ENCODE measurements at places on chromosomes 13 and 19.

DNA sequence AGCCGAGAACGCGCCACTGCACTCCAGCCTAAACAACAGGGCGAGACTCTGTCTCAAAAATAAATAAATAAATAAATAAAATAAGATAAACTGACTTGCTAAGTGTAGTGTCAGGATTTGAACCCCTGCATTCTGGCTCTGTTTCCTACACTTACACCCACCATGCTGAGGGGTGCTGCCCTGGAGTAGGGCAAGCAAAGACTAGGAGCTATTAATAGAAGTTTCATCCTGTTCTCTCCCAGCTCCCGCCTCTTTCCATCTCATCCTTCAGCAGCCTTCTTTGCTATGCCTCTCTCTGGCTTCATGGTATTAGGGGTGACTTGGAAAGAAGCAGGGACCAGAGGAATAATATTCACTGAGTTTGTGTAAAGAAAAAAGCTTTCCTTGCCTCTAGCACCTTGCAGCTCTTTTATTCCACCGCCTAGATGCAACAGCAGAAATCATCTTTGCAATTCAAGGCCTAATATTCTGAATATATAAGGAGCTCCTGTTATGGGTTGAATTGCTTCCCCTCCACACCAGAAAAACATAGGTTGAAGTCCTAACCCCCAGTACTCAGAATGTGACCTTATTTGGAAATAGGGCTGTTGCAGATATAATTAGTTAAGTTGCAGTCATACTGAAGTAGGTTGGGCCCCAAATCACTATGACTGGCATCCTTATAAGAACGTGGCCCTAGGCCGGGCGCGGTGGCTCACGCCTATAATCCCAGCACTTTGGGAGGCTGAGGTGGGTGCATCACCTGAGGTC is 8.7 kb upstream of the PLAUR start:
- DNase-seq: no peak

DNA sequence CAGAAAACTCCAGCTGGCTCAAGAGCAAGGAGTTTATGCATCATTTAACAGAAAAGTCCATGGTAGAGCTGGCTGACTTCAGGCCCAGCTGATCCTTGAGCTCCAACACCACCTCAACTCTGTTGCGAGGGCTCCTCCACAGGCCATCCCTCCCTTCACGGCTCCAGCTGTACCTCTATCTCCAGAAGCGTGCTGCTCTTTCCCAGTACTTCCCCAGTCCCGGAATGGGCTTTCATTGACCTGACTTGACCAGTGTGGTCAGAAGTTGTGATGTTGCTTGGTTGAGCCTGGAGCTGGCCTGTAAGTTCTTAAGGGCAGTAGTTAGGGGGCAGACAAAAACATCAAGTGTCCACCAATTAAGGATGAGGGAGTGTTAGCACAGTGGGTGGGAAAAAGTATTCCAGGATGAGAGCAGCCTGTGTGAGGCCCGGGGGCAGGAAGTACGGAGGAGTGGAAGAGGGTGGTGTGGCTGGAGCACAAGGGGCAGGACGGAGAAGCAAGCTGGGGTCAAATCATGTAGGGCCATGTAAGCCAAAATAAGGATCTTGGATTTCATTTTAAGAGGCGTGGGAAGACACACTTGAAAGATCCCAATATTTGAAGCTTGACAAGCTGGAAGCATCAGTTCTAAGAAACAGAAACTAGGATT is 24.0 kb downstream of the SKA3 start:
- no peak for DNase-seq

DNA sequence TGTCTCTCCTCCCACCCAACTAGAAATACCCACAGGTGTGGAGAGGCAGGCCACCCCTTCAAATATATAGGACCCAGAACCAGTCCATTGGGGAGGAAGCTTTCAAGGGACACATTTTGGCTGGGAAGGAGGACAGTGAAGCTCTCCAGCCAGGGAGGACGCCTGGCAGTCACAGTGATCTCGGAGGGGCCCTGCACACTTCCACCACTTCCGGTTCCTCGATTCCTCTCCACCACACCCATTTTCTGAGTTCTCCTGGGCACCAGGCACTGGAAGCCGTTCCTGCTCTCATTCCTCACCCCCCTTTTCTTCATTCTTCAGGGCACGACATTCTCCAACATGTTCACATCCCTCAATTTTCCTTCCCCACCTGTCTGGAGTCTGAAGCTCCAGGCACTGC is 30.4 kb upstream of the CEACAM21 start:
- DNase-seq: no peak

DNA sequence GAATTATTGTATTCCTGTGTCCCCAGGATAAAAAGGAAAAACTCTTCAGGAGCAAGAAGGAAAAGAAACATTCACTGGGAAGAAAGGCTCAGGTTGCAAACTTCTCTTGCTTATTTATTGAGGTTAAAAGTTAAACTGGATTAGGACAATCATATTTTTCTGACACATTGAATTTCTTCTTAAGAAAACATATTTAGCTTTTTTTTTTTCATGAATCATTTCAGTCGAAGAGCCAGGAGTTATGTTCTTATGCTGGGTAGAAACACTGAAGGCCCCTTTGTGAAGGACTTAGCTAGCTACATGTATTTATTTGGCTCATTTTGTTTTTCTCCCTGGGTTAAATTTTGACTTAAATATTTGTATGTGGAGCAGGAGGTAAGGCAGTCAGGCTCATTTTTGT is 434.0 kb downstream of the KLF5 start:
- DNase-seq: no peak

DNA sequence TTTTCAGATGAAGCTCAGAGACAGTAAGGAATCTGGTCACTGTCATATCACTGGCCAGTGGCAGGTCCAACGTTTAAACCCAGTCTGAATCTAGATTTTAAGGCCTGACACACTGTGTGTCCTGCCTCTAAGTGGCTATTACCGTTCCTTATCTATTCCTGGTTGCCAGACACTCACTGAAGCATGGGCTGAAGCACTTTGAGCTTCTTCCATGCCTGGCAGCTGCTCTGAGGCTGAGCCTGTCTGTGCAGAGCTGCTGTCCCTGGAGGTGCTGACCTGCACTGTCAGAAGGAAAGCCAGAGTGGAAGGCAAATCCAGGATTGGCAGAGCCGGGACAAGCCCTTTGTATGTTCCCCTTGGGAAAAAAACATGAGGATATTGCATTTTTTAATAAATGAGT is 109.2 kb upstream of the SLC7A1 start:
- no peak for DNase-seq

DNA sequence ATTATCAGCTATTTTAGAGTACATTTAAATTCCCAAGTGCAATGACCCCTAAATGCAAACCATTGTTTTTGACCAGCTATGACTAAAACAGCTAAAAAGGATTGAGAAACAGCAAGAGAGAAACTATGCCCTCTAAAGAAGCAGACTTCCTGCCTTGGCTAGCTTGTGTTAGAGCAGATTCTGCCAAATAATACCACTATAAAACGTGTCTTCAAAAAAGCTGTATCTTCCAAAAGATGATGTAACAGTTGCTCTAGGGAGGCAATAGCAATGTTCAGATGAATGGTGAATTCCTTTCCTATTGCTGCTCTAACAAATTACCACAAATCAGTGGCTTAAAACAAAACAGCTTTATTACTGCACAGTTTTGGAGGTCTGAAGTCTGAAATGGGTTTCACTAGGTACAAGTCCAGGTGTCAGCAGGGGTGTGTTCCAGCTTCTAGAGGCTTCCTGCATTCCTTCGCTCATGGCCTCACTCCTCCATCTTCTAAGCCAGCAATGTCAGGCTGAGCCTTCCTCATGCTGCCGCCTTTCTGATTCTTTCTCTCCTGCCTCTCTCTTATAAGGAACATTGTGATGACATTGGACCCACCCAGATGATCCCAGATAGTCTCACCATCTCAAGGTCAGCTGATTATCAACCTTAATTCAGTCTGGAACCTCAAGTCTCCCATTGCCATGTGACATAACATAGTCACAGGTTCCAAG is 84.5 kb downstream of the LRRC63 start:
- DNase-seq: peak; percentile 36

GRCh38 chr19:6374161-6374709 is 1.5 kb downstream of the PSPN start:
- no peak for DNase-seq

- no peak for DNase-seq
Observed at GRCh38 chr13:113059891-113060290, 45.7 kb upstream of the F7 start.
